NCI-H2171 treated with DMSO at 0.1 percent for 48 hours (cell line): ENCODE measurements at places on chromosomes 2 and 18.

DNA sequence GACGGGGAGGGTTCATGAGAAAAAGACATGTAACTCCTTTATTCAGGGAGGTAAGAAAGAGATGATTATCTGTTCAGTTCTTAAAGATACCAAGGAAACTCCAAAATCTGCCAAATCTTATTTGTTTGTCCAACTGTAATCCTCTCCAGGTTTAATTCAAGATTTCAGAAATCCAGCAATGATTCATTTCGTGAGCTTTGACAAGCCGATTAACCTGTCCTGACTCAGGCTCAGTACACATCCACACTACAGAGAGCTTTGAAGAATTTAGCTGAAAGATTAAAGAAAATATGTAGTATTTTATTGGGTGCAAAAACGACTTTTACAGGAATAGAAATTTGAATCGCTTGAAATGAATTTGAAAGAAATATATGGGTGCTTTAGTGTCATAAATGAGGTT is 1.1 kb downstream of the SPAG16 start:
- DNase-seq = no peak

DNA sequence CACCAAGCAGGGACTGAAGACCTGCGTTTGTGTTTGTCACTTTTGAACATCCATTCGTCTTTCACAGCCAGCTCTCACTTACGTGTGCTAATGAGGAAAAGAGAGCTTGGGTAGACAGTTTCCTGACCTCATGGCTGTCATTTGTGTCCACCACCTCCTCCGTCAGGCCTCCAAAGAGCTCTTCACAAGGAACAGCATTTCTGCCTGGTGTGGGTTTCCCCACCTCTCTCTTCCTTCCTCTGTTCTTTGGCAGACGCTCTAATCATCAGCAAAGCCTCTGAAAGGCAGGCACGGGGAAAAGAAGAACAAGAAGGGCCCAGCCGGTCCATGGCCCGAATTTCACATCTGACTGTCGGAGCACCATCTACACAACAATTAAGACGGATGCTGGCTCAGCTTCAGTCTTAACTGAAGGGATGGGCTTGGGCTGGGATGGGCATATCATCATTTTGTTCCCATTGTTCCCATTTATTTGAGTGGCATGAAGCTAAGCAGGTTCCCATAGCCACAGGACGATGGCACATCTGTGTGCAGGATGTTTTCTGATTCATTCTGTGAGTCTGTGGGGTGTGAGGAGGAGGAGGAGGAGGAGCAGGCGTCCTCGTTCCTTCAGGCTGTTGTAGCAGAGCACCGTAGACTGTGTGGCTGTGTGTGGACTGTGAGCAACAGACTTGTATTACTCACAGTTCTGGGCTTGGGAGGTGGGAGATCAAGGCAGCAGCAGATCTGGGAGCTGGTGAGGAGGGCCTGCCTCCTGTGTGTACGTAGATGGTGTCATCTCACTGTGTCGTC is 66.4 kb downstream of the TSHZ1 start:
- DNase-seq = no peak

DNA sequence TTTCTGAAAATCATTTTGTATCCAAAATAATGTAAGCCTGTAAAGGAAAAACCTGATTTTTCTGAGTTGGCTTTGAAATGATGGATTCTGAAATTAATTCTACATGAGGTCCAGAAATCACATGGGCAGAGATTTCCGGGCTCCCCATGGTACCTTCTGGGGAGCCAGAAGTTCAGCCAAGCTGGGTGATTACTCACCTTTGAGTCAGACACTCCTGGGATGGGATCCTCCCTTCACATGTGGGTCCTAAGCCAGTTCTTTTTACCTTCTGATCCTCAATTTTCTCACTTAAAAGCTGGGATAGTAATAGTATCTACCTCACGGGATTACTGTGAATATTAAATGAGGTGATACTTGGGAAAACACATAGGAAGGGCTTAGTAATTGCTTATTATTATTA is 179.8 kb upstream of the EPAS1 start:
- no peak for DNase-seq

DNA sequence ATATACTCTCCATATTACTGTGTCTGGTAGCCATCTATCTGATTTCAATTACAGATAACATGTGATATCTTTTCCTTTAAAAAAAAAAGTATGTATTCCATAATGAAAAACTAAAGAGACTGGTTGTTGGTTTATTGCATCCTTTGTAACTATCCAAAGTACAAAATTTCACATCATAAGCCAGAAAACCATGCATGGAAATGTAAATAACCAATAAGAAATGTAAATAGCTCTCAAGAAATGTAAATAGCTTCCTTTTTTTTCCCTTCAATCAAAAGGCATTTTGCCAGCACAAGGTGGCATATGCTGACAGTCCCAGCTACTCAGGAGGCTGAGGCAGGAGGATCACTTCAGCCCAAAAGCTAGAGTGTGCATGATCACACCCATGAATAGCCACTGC is 59.3 kb downstream of the ATL2 start:
- DNase-seq = no peak

- DNase-seq = no peak
These were observed 63.2 kb downstream of the TGFA start for GRCh38 chr2:70490381-70490780.
